Cardiac muscle cell (in vitro differentiated cells and primary cell): ENCODE measurements at places on chromosomes 5 and 9. TPM values are rescaled to one million over a fixed set of nuclear protein-coding genes. Genes with fewer than 3 reads are reported as not detected.

The SPINK4 gene
- total RNA-seq, result 7.8 TPM in 1 of 2 replicates, not detected in the other

The IQGAP2 gene
- total RNA-seq, result 8.7 and 10.8 TPM in 2 replicates

The ENC1 gene
- 5.7 and 6.5 TPM in 2 replicates for total RNA-seq

The ST6GALNAC6 gene
- total RNA-seq, result 49.4 and 73.4 TPM in 2 replicates

The RORB gene
- total RNA-seq, result 0.03 and 0.04 TPM in 2 replicates

The PHF24 gene
- total RNA-seq, result 1.1 and 2.9 TPM in 2 replicates

The EGFLAM gene
- 0.27 and 0.42 TPM in 2 replicates for total RNA-seq

The BDP1 gene
- total RNA-seq, result 14.4 and 24.5 TPM in 2 replicates

The NOL6 gene
- 17.2 and 20.6 TPM in 2 replicates for total RNA-seq

The SPINK7 gene
- not detected in 2 replicates for total RNA-seq

The ELOVL7 gene
- 0.14 and 0.42 TPM in 2 replicates for total RNA-seq

The OBP2B gene
- not detected in 2 replicates for total RNA-seq

The PRDM9 gene
- total RNA-seq, result not detected in 2 replicates

The MGAT1 gene
- total RNA-seq, result 67.6 and 71.5 TPM in 2 replicates

The LCN2 gene
- not detected in 2 replicates for total RNA-seq

The TPPP gene
- 7.3 and 7.7 TPM in 2 replicates for total RNA-seq

The PCDHB16 gene
- 4.8 and 6.3 TPM in 2 replicates for total RNA-seq

The DMRTA1 gene
- 3.8 and 4.8 TPM in 2 replicates for total RNA-seq

The FAM78A gene
- total RNA-seq, result 39.6 and 42.6 TPM in 2 replicates

The NR4A3 gene
- 0.49 and 1.5 TPM in 2 replicates for total RNA-seq

The PCDHGA9 gene
- 1.1 and 1.8 TPM in 2 replicates for total RNA-seq

The IRX2 gene
- 112 and 122 TPM in 2 replicates for total RNA-seq

The MUSK gene
- not detected in 2 replicates for total RNA-seq

The NKD2 gene
- 3.4 and 4.4 TPM in 2 replicates for total RNA-seq

The SMIM3 gene
- 16.8 and 33.2 TPM in 2 replicates for total RNA-seq
